ENCODE measurements at places on chromosomes 12 and 14.

DNA sequence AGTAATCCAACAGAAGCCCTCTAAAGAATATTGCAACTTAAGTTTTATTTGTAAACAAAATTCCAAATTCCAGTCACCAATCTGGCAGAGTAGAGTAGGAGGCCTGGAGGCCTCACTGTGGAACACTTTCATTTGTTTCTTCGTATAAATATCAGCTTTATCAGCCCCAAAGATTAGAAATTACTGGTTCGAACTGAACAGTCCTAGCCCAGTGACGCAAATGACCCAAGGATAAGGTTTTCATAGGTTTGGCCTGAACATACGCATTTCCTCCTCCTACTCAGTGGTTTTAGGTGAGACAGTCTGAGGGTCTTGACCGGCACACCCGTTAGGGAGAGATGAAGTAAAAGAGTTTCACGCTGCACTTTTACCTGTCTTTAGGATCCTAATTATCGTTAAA lies 1.7 kb downstream of the CDC42BPB start:
- no peak for DNase-seq

- DNase-seq, result no peak
Measured at GRCh38 chr12:129887101-129887500, 16.7 kb downstream of the TMEM132D start.

DNA sequence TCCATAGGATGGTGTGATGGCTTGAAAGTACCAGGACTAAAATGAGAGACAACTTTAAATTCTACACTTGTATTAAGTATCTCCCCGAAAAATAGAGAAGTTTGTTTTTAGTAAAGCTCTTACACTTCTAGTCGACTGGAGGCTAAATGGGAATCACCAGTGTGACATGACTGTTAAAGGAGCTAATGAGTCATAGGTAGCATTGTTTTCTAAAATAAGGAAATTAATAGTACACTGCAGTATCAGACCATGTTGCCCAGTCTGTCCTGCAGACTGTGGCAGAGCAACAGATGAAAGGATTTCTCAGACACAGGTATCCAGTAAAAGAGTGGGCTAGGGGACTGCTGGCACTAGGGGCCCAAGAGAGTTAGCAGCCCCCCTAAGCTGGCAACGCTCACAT lies 140.1 kb downstream of the TMEM117 start:
- no peak for DNase-seq

GRCh38 chr12:14843425-14843887 lies at the start of gene ART4:
TSS of gene ART4 (minus strand) at chr12:14843526. CDS start at chr12:14843113, 413 bp downstream.
- DNase-seq, result peak; percentile 92

GRCh38 chr12:131355361-131356245 lies 355.3 kb upstream of the SFSWAP start:
- DNase-seq, result no peak

DNA sequence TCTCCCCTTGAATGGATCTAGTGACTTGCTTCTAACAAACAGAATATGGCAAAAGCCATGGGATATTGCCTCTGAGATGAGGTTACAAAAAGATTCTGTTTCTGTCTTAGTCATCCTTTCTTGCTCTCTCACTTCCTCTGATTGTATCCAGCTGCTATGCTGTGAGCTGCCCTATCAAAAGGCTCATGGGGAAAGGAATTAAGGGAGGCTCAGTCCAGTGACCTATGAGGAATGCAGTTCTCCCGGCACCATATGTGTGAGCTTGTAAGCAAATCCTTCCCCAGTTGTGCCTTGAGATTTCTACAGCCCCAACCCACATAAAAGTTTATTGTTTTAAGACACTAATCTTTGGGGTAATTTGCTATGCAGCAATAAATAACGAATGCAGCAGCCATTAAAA lies 183.1 kb downstream of the KLHL28 start:
- no peak for DNase-seq

DNA sequence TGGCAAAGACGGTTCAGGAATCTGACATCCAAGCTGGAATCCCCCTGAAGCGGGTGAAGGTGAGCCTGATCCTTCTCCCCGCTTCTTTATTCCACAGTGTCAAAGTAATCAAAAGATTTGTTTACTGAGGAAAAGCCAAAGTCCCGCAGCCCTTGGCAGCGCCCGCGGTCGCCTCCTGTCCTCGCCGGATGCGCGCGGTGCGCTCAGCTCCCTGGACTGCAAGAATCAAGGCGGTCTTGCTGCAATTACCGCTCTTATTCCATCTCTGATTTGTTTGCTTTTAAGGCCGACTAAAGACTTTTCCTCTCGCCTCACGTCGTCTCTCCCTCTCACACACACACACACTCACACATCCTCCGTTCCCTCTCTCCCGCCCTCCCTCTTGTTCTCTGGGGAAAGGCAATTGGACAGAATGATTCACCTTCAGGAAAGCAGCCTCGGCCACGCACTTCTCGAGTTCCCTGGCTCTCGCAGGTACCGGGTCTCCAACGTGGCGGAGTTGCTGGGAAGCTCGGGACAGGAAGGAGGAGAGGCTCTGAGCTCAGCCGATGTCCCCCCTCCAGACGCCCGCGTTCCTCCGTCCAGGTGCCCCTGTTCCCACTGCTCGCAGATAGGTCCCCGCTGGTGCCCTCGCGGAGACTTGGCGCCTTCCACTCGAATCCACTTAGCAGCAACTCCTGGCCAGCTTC lies 68.6 kb upstream of the USP15 start:
- peak; percentile 66 for DNase-seq

GRCh38 chr12:64666054-64666914 lies 56.0 kb downstream of the RASSF3 start:
- DNase-seq, result no peak

DNA sequence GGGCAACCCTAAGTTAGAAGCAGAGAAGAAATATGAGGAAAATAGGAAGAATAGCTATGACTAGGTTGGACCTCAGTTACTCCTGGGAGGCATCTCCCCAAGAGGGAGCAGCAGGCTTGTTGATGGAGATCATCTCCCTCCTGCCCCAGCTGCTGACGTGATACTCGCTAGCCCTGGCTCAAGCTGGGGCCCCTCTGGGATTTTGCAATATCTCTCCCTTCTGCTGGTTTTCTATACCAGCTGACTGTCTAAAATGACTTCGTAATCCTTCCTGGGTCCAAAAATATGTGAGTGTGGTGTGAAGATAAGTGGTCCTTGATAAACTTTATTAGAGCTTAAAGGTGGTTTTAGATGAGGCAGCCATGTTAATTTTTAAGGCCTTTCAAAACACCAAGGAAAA lies 4.5 kb upstream of the HECTD4 start:
- DNase-seq, result peak; percentile 79

GRCh38 chr14:34212172-34212929 lies 249.7 kb downstream of the SPTSSA start:
- no peak for DNase-seq

DNA sequence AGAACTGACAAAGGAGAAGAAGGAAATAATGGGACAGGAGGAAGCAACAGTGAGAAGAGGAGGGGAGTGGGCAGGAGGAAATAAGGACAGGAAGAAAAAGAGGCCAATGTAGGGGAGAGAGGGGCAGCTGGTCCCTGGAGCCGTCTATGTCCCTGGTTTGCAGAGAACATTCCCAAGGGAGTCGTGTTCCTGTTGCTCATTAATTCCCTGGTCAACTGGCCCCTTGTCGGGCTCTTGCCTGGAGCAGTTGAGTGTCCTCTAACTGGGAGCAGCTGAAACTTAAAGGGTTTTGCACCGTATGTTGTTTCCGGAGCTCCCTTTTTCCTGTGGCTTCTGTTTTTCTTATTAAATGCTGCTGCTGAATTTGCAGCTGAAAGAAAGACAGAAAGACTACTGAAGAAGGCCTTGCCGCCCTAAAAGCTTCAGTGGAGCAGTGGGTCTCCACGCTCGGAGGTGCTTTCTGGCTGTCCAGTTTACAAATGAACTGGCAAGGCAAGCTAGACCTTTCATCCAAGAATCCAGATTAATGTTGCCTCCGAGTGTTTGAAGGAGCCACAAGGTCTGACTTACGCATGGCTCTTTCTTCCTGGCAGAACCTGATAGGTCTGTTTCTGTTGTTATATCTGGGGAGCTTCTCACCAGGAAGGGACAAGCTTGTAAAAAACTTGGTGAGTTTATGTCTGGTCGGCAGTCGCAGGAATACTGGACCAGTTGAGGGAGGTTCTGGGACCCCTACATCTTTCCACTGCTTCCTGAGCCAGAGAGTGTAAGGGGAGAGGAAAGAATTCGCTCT lies 146.2 kb upstream of the RFLNA start:
- DNase-seq, result no peak

DNA sequence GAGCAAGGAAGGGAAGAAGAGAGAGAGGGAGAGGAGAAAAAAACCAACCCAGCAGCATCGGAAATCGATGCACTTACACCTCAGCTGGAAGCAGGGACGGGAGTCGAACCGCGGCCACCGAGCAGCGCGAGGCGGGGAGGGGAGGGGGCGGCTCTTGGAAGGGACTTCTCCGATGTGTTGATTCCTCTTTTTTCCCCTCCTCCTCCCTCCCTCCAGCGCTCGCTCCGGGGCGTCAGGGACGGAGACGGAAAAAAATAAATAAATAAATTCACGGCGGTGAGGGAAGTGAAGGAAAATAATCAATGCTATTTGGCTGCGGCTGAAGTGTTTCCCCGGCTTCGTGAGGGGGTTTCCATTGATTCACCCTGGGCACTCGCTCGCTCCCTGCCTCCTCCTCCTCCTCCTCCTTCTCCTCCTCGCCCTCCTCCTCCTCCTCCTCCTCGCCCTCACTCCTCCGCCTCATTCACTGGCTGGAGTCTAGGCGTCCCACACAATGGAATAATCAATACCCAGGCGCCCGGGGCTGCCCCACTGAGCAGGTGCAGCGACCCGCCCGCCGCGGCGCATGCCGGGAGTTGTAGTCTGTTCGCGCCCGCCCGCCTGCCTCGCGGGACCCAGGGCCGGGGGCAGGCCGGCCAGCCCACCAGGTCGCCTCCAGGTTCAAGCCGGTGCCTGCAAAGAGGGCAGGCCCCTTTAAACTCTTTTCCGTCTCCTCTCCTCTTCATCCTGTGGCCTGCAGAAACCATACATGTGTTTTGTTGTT lies at the start of gene ZFHX2:
Gene ZFHX2 (minus strand): TSS at position 500 of the 763 bp plus-strand sequence. CDS start 16,440 bp downstream, outside the sequence.
- peak; percentile 85 for DNase-seq

- DNase-seq, result no peak
Measured at GRCh38 chr12:16726879-16727278, 120.9 kb upstream of the LMO3 start.

DNA sequence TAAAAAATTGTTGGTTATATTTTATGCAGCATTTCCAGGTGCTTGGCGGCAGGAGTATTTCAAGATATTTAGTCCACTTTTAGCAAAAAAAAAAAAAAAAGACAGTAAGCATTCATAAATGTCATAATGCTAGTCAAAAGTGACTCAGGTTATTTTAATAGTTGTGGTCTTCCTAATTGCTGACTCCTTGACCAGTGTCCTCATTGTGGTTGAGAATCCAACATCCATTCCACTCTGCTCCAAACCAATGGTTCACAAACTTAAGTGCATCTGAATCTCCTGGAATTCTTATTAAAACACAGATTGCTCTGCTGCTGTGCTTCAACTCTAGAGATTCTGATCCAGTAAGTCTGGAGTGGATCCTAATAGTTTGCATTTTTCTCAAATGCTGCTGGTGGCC lies 71.4 kb downstream of the AKAP6 start:
- no peak for DNase-seq

DNA sequence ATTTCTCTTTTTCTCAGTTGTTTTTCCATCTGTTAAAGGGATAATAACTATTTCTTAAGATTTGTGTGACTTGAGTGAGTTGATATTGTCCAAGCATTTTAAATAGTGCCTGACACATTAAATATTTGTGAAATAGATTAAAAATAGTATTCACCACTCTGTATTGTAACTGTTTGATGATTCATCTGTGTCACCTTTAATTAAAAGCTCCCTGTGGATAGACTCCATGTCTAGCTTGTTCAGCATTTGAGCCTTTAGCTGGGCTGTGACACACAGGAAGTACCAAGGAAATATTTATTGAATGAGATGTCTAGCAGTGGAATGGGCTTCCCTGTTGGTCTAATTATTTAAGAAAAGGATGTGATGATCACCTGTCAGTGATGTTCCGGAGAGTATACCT lies 1.8 kb upstream of the GLIPR1L2 start:
- DNase-seq, result peak; percentile 4

DNA sequence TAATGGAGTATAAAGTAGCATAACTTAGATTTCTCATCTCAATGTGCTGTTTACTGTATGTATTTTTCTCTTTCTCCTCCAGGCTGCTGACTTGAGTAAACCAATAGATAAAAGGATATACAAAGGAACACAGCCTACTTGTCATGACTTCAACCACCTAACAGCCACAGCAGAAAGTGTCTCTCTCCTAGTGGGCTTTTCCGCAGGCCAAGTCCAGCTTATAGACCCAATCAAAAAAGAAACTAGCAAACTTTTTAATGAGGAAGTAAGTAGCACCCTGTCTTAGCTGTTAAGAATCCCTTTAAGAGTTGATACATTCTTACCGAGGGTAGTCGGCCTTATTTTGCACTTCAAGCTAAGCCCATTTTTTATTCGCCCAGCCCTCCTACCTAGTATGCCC lies 55.2 kb downstream of the WDR20 start:
- no peak for DNase-seq

- peak; percentile 10 for DNase-seq
Measured at GRCh38 chr12:32917094-32917611, 20.6 kb upstream of the PKP2 start.

DNA sequence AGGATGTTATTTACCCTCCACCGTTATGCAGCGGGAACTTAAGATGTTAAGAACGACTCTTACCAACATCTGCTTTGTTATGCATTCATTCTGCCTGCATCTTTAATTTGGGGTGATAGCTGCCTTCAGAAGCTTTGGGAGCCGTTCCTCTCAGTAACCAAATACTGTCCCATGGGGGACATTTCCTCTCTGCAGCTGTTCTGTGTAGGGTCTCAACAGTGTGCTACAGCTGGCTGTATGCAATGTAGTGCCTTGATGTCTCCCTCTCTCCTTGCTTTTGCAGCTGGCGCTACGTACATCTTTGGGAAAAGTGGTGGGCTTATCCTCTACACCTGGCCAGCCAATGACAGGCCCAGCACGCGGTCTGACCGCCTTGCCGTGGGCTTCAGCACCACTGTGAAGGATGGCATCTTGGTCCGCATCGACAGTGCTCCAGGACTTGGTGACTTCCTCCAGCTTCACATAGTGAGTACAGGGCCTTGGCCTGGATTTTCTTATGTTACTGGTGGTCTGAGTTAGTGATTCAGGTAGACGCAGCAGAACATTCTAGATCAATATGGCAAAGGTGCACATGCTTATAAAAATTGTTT lies 744.3 kb downstream of the DIO2 start:
- DNase-seq, result no peak

DNA sequence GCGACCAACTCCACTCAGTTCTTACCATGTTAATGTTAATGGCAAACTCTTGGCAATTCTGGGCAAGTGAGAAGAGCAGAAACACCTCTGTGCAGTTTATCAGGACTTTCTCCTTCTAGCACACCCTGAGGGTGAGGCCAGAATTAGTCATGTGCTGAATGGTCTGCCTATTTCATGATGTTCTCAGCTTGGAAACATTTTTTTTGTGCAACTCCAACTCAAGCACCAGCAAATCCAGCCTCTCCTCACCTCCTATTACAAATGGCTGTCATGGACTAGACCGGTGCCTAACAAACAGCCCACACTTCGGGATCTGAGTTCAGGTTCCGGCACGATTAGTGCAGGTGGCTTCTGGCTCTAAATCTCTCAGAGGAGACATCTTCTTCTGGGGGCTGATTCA lies 246.0 kb downstream of the ZFP36L1 start:
- no peak for DNase-seq

GRCh38 chr12:49236423-49236822 lies 28.5 kb upstream of the TUBA1C start:
- DNase-seq, result peak; percentile 30

GRCh38 chr12:28040246-28040645 lies 67.7 kb upstream of the PTHLH start:
- no peak for DNase-seq

Data from hematopoietic multipotent progenitor cell treated with erythropoietin and hydrocortisone succinate and interleukin-3 and kit ligand, for 4 days (in vitro differentiated cells).